ENCODE measurements at places on chromosomes 7 and 10. TPM values are rescaled to one million over a fixed set of nuclear protein-coding genes. Genes with fewer than 3 reads are reported as not detected.

The TAS2R16 gene
- not detected for total RNA-seq

The ZYX gene
- total RNA-seq: 41.5 TPM

The NUTM2E gene
- total RNA-seq: 0.19 TPM

The GPR26 gene
- not detected for total RNA-seq

The SLC26A3 gene
- total RNA-seq: not detected

The RARRES2 gene
- not detected for total RNA-seq

The KCNMA1 gene
- total RNA-seq: 95.4 TPM

The ACTL6B gene
- not detected for total RNA-seq

The CPA2 gene
- not detected for total RNA-seq

The CALHM1 gene
- not detected for total RNA-seq

The UCN3 gene
- not detected for total RNA-seq

The AKR1C1 gene
- total RNA-seq: 330 TPM

The FANK1 gene
- total RNA-seq: 5.7 TPM

The CALML3 gene
- not detected for total RNA-seq

The PAX4 gene
- not detected for total RNA-seq

The PCBD1 gene
- total RNA-seq: 31.6 TPM

The ABCB4 gene
- total RNA-seq: 3.9 TPM

The GSAP gene
- 2.7 TPM for total RNA-seq

The ELOVL3 gene
- total RNA-seq: 0.26 TPM

The TFAM gene
- total RNA-seq: 18.1 TPM

The GPC2 gene
- 0.99 TPM for total RNA-seq

The MINDY4 gene
- total RNA-seq: 8.1 TPM

The RADIL gene
- total RNA-seq: 1.5 TPM

The HKDC1 gene
- 1.7 TPM for total RNA-seq

The SPDYE5 gene
- total RNA-seq: not detected

The XRCC2 gene
- total RNA-seq: 1.6 TPM

The GDF10 gene
- under 0.01 TPM for total RNA-seq

The AGAP4 gene
- 4.1 TPM for total RNA-seq
